Daoy (cell line): ENCODE measurements at places on chromosomes 3 and 15. TPM values are rescaled to one million over a fixed set of nuclear protein-coding genes. Genes with fewer than 3 reads are reported as not detected.

Gene CPB1
- not detected in 2 replicates for total RNA-seq

Gene ZNF609
- total RNA-seq, result 7.3 and 9.6 TPM in 2 replicates

Gene MOBP
- not detected in 2 replicates for total RNA-seq

Gene ARNT2
- total RNA-seq, result 7.8 and 8.0 TPM in 2 replicates

Gene ANO10
- 14.6 and 17.4 TPM in 2 replicates for total RNA-seq

Gene ZBBX
- not detected in 2 replicates for total RNA-seq

Gene MYEF2
- 10.9 and 13.5 TPM in 2 replicates for total RNA-seq

Gene EDEM1
- 5.1 and 13.7 TPM in 2 replicates for total RNA-seq

Gene DNAJB8
- not detected in 2 replicates for total RNA-seq

Gene ZNF619
- 1.1 and 1.7 TPM in 2 replicates for total RNA-seq
